ENCODE measurements at places on chromosomes 12 and 14. TPM values are rescaled to one million over a fixed set of nuclear protein-coding genes. Genes with fewer than 3 reads are reported as not detected.

DNA sequence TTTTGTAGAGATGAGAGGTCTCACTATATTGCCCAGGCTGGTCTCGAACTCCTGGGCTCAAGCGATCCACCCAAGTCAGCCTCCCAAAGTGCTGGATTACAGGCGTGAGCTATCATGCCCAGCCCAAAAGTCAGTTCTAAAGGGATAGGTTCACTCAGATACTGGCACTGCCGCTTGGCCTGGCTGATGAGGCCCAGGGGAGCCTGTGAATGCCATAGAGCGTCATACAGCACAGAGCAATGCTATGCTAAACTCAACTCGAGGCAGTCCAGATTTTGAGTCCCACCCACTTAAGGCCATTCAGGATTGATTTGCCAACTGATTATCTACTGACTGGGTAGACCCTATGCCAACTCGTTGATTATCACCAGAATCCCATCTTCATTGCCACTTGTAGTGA lies 179.4 kb downstream of the ESR2 start:
- DNase-seq: no peak

GRCh38 chr14:98867146-98867545 lies 404.9 kb downstream of the BCL11B start:
- no peak for DNase-seq

- no peak for DNase-seq
These were observed 332.6 kb downstream of the GLT1D1 start for GRCh38 chr12:129185855-129186254.

RTN1 gene
- total RNA-seq: 0.77 TPM

CPM gene
- 3.7 TPM for total RNA-seq

DNA sequence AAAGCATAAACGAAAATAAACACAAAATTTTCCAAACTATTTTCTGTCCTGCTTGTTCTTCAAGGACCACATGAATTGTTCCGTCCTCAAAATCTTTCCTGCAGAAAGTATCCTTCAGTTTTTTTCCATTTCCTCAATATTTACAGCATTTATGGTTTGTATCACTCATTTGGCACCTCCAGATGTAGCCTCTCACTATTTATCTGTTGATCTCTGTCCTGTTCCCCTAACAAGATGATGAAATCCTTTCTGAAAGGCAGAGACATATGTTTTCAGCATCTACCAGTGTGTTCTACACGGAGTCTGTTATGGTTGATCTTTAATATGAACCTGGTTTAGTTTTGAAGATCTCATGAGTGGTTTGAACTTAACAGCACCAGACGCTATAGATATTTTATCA lies 490.2 kb downstream of the NELL2 start:
- DNase-seq: no peak

PLA2G1B gene
- total RNA-seq: 0.93 TPM

DUSP6 gene
- 35.0 TPM for total RNA-seq
